Forelimb muscle (tissue), 1 donor: ENCODE measurements at places on chromosomes 16 and 17.
A peak's percentile ranks its signal among the peaks of the same experiment; 100 is the strongest.

- no peak for DNase-seq
Measured at GRCh38 chr17:8060274-8060673, 21.4 kb downstream of the ALOX15B start.

- no peak for DNase-seq
Measured at GRCh38 chr16:31385680-31386079, 7.5 kb upstream of the ITGAD start.

DNA sequence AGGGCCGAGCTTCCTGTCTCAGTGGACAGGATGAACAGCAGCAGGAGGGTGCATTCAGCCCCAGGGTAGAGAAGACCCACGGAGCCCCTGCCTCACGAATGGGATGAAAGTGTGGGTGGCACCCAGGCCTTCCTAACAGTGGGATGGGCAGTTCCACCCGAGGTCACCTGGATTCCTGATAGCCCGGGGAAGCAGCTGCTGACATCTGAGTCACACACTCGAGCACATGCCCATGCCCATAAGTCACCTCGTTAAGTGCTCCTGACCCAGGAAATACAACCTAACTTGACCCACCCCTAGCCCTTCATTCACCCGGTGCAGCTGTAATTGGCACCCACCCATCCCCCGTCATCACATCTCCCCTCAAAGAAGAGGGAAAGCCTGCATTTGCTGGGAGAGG is 85.3 kb upstream of the FOXF1 start:
- no peak for DNase-seq

DNA sequence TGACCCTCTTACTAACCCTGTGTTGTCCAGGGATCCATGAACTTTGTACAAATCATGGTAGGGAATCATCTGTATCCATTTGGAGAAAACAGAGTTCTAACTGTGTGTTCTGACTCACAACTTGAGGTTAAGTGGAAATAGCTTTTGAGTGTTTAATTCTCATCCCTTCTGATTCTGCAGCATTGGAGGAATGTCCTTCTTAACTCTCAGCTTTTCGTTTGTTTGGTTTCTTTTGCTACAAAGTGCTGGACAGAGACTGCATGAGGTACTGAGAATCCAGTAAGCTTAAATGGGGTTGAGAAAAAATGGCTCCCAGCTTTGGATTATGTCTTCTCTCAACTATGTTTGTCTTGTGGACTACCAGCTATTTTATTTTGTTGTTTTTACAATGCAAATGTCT is 352.1 kb upstream of the KIF2B start:
- DNase-seq = no peak

- no peak for DNase-seq
Measured at GRCh38 chr16:85234310-85235204, 122.3 kb upstream of the CIBAR2 start.

- peak; percentile 19 for DNase-seq
Measured at GRCh38 chr16:80824623-80825364, 20.4 kb upstream of the CDYL2 start.

DNA sequence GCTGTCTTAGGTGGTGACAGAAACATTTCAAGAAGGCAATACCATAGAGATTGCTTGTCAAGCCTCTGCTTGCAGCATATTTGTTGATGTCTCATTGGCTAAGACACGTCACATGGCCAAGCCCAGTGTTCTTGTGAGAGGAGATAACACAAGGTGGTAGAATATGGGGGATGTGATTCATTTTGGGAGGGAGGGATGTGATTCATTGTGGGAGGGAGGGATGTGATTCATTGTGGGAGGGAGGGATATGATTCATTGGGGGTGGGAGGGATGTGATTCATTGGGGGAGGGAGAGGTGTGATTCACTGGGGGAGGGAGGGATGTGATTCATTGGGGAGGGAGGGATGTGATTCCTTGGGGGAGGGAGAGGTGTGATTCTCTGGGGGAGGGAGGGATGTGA is 470.5 kb upstream of the SALL1 start:
- no peak for DNase-seq

GRCh38 chr16:75534560-75535205 is 1.2 kb downstream of the CHST5 start:
- no peak for DNase-seq

DNA sequence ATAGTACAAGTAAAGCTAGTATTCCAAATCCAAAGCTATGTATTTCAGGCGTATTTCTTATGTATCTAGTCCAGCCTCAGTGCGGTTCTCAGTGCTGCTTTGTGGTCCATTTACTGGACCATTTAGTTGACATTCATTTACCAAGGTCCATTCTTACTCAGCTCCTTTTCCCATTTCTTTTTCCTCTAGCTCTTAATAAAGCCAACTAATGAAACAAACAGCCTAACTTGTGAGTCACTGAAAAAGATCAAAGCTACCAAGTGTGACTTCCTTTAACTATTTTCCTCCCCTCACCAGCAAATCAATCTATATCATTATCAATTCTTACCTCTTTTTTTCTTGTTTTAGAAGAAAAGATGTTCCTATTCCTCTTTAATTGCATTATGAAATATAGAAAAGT is 64.0 kb downstream of the CYB561 start:
- no peak for DNase-seq

DNA sequence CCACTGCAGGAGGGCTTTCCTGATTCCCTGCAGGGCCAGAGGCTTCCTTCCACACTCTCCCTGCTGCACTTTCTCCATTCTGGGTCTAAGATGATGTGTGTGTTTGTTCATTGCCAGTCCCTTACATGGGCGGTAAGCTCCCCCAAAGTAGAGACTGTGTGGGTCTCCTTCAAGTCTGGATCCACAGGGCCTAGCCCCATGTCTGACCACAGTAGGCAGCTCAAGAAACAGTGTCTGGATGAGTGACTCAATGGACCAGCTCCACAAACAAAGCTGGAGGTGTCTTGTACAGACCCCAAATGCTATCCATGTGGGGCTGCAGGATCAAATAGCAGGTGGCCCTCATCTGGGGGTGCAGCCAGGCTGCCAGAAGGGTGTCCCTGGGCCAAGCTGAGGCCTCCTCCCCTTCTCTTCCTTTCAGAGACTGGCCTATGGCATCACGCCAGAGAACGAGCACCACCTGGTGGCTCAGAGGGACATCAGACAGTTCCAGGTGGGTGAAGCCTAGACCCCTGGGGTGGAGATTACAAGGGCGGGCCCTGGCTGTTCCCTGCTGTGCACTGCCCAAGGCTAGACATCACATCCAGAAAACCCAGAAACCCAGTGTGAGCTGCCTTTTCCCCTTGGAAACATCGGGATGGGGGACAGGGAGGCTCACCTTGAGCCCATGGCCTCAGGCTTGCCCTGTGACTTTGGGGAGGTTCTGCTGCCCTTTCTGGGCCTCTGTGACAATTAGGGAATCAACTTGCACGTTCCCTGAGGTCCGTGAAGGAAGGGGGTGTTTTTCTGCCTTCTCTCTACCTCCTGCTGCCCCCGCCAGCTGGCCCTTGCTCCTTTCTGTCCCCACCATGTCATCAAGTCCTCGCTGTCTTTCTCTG is 45.9 kb downstream of the SLC6A2 start:
- no peak for DNase-seq

DNA sequence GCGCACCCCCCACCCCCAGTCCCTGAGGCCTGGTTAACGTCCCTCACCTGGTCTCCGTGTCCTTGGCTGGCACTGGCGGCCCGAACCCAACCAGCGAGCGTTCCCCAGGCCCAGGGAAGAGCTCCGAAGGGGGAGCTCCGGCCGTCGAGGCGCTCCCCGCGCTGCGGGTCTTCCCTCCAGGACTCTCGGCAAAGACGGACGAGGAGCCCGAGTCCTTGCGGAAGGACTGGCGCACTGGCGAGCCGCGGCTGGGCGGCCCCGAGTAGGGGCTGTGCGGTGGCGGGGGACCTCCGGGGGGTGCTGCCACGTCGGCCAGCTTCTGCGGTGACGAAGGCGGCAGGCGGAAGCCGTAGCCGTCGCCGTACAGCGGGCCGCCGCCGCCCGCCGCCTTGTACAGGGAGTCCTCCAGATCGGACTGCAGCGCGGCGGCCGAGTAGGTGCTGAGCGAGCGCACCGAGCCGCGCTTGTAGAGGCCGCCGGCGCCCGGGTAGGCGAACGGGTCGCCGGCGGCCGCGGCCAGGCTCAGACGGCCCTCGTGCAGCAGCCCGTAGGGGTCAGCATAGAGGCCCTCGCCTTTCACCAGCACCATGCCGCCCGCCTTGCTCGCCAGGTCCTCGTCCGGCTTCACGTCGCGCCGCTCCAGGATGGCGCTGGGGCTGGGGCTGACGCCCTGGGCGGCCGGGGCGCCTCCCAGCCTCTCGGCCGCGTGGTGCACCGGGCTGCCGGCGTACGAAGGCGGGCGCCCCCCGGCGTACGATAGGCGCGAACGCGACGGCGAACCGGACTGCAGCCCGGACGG is 44.1 kb downstream of the SRCIN1 start:
- no peak for DNase-seq

GRCh38 chr17:38671939-38672720 is 2.6 kb downstream of the EPOP start:
- no peak for DNase-seq

DNA sequence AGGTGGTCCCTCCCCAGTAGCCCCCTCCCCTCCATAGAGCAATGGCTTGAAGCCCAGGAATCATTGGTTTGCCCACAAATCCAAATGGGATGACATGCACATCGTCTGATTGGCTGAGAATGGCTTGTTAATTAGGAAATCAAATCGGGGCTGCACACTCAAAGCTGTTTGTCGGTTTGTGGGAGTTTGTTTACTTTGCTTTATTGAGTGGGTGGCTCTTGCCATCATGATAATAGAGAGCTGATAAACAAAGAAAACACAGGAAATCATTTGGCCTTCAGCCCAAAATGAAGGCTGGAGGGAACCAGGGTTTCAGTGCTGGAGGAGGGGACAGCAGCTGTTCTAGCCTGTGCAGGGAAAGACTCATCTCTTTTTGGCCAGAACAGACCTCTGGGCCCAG is 316.3 kb downstream of the CBLN1 start:
- no peak for DNase-seq

DNA sequence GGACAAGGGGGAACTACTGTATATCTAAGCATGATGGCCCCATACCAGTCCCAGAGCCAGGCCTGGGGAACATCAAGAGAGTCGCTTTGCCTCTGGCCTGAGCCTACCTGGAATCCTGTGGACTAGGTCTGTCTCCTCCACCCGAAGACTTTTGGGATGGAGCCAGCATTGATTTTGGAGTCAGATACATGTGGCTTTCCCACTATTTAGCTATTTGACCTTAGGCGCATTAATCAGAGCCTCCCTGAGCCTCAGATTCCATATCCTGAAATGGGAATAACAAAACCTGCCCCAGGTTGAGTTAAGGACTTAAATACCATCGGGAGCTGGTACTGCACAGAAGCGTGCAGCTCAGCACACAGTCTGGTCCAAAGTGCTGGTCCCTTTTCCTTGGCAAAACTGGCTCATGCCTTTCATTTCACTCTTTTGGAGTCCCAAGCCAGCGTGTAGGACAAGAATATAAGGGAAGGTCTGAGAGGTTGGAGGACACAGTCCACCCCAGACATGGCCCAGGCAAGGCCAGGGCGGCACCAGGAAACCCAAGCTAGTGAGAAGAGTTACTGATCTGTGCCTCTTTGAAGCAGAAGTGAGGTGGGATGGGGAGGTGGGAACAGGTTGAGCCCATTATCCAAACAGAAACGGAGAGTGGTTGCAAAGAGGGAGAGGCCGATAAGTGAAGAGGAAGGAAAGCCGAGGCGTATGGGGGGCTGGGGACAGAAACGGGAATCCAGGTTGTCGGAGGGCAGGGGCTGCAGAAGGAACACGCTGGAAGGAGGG is 986 bp downstream of the FA2H start:
- DNase-seq = no peak

DNA sequence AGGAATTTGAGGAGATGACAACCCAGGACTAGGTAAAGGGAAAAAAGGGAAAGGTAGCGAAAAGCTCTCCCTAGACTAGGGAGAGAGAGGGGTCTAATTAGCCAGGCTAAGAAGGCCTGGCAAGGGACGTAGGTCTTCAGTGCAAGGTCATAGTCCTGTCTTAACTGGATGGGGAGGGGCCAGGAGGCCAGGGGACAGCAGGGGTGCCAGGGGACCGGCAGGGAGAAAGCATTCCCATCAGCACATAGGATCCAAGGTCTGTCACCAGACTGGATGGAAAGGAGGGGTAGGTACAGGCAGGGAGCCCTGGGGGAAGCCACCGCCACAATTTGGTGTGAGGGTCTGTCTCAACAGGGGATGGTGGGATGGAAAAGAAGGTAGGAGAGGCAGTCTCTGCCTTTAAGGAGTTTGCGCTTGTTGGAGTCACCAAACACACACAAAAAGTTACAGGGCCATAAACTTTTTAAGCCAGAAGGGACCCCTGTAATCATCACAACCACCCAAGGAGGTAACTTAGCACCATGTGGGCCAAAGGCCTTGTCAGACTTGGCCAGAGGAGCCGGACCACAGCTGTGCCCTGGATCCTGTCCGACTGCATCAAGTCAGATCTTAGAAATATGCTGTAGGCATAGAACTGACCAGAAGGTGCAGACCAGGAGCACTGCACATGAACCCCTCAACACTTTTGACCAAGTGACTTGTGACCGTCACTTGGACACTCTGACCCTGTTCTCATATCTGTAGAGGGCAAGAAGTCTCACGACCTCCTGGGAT is 10.0 kb downstream of the AXIN2 start:
- DNase-seq = no peak

GRCh38 chr17:60077672-60078519 is 825 bp downstream of the HEATR6 start:
- no peak for DNase-seq

GRCh38 chr17:5362162-5362811 is 57.2 kb downstream of the NUP88 start:
- no peak for DNase-seq
